Thoracic aorta (tissue), 2 donors: ENCODE measurements at places on chromosomes 3 and 15. TPM values are rescaled to one million over a fixed set of nuclear protein-coding genes. Genes with fewer than 3 reads are reported as not detected.

DNA sequence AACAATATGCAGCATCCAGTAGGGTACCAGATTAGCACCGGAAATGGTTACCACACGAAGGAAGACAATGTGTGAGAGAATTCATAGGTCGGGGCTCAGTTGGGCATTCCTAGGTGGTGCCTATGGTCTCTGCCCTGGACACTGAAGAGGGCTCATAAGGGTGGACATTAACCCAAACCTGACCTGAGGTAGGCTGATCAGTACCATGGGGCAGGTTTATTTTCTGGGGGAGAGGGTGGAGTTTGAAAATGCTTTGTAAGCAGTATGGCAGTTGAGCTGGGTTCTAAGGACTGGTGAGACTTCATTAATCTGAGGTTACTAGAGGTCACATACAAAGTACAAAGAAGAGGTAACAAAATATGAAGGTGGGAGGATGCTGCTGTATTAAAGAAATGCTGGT is 68.4 kb downstream of the RPL22L1 start:
- no peak for DNase-seq

DNA sequence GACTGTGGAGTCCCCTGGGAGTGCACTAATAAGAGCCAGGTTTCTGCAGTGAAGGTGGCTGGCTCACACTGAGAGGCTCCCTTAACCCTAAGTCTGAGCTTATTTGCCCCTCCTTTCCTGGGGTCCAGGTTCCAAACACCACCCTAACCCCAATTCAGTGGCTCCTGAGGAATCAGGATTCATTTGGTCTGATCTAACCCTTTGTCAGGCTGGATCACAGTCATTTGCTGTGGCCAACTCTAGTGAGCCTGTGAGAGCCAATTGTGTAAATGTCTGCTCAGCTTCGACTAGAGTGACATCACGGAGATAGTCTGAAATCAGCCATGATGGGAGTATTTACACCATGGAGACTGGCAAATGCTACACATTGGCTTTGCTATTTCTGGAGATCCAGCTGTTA is 73.7 kb upstream of the ACAN start:
- DNase-seq = no peak

GRCh38 chr3:50470658-50471057 is 32.8 kb downstream of the CACNA2D2 start:
- DNase-seq = no peak

- DNase-seq = no peak
Measured at GRCh38 chr15:51667478-51667877, 13.8 kb upstream of the SCG3 start.

- DNase-seq = no peak
Measured at GRCh38 chr3:139225548-139225947, 118.3 kb upstream of the MRPS22 start.

- DNase-seq = no peak
Measured at GRCh38 chr3:47841786-47842349, 38.9 kb downstream of the DHX30 start.

GPR62 gene
- total RNA-seq = not detected

MST1R gene
- 3.7 TPM for total RNA-seq

TF gene
- 1.6 TPM for total RNA-seq

PLAAT1 gene
- total RNA-seq = not detected
